Renal cortex interstitium (tissue), 15 donors: ENCODE measurements at places on chromosomes 4 and X. TPM values are rescaled to one million over a fixed set of nuclear protein-coding genes. Genes with fewer than 3 reads are reported as not detected.

TCEAL9 gene
- polyA plus RNA-seq: 199 TPM

IQSEC2 gene
- polyA plus RNA-seq: 21.1 TPM

PRICKLE3 gene
- polyA plus RNA-seq: 2.8 TPM

XAGE2 gene
- polyA plus RNA-seq: not detected

GAGE12F gene
- polyA plus RNA-seq: not detected

DIPK2B gene
- polyA plus RNA-seq: 8.3 TPM

GYPA gene
- polyA plus RNA-seq: 2.3 TPM

NEUROG2 gene
- not detected for polyA plus RNA-seq

RAB9B gene
- 2.3 TPM for polyA plus RNA-seq

- no peak for DNase-seq
Measured at GRCh38 chrX:45479835-45480422, 279.3 kb upstream of the DIPK2B start.

GRCh38 chr4:5992171-5992827, 25.9 kb downstream of the C4orf50 start:
- no peak for DNase-seq

DNA sequence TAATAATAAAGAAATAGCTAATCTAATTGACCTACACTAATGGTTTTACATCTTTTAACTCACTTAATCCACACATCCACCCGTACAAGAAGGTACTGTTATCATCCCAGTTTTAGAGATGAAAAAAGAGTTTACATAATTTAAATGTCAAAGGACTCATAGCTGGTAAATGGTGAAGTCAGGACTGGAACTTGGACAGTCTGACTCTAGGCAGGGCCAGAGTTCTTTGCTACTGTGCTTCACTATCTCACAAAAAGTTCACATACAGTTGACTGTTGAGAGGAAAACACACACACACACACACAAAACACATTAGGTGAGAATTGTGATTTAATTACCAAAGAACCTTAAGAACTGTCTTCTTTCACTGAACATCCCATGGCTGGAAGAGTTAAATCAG, 71.2 kb upstream of the PRSS48 start:
- no peak for DNase-seq

- no peak for DNase-seq
Measured at GRCh38 chrX:118780509-118780908, 43.1 kb upstream of the ZCCHC12 start.

- DNase-seq: no peak
Measured at GRCh38 chrX:153900831-153901752, 3.4 kb upstream of the AVPR2 start.

GRCh38 chrX:3143043-3143799, 102.0 kb downstream of the ARSF start:
- no peak for DNase-seq

- no peak for DNase-seq
Measured at GRCh38 chr4:71405791-71406190, 67.0 kb downstream of the SLC4A4 start.

- no peak for DNase-seq
Measured at GRCh38 chr4:52951016-52951415, 88.9 kb downstream of the RASL11B start.

DNA sequence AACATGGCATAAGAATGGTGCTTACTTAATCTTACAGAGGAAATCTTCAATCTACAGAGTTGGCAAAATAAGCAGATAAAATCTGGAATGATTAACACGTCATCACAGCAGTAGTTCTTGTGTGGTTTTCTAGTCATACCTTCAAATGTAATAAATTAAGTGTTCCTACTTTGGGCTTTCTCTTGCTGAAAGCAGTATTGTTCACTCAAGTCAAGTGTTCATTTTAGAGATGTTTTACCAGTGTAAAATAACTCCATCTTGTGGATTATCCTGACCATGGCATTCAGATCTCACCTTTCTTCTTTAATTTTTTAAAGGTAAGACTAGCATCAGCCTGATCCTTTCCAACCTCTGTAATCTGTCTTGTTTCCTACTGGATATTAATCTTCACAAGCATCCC, 72.9 kb downstream of the ADAMTS3 start:
- DNase-seq: no peak

DNA sequence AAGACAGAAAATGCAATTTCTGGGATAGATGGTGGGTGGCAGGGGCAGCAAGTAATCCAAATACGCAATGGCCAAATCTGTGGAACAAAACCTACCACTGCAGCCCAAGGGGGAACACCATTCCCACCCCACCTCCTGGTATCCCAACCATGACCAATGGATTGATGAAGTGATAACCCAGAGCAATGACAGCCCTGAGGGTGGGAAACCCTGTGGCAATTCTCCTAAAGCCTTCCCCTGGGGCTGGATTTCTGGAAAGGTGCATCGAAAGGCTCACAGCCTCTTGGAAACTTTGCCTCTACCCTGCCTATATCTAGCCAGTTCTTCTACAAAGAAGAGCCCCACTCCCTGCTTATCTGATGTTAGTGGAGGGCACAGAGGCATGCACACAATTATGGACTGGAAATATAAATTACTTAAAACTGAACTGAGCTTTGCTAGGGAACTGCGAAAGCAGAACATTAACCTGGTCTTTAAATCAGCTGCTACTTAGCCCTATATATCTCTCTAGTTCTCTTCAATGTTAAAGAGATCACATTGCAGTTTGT, 59.9 kb upstream of the TXK start:
- DNase-seq: no peak

DNA sequence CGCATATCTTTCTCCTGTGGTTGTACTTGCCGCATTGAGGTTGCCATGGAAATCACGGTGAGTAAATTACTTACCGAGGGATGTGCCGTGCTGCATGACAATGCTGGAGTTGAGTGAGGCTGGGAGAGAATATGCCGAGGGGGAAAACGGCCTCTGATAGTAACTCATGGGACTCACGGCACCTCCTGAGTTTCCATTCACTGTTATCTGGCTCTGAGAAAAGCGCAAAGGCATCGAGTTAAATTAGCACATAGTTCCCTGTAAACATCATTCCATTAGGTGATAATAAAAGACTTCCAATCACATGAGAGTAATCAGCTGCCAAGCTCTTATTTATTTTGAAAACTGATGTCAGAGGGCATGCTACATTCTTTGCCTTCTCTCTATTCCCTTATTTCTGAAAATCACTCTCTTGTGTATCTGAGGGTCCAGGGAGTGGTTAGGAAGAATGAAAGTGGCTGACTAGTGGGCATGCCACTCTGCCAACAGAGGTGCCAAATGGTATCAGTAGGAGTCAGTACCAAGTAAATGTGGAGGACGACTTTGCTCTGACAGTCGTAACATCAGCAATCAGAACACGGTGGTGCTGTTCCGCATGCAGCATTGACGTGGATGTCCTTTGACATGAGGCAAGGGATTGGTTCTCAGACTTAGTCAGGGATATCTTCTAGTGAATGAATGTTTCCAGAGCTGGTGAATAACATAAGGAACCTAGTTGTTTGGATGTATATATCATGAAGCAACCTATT, 126.9 kb upstream of the PDLIM3 start:
- no peak for DNase-seq

- no peak for DNase-seq
Measured at GRCh38 chr4:36399762-36400353, 118.4 kb downstream of the DTHD1 start.

DNA sequence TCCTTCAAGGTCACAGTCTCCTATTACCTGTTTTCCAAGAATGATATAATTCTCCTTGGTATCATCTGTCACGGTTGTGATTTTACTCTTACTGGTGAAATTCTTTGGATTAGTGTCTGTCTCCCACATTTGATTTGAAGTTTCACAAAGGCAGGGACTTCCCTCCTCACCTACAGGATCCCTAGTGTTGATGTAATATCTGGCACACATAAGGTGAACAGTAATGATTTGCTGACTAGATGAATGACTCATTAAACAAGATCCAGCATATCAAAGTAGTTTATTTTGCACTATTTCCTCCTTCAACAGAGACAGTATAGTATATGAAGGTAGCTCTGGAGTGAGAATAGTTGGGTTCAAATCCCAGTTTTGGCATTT, 135.3 kb upstream of the IL1RAPL2 start:
- DNase-seq: no peak

DNA sequence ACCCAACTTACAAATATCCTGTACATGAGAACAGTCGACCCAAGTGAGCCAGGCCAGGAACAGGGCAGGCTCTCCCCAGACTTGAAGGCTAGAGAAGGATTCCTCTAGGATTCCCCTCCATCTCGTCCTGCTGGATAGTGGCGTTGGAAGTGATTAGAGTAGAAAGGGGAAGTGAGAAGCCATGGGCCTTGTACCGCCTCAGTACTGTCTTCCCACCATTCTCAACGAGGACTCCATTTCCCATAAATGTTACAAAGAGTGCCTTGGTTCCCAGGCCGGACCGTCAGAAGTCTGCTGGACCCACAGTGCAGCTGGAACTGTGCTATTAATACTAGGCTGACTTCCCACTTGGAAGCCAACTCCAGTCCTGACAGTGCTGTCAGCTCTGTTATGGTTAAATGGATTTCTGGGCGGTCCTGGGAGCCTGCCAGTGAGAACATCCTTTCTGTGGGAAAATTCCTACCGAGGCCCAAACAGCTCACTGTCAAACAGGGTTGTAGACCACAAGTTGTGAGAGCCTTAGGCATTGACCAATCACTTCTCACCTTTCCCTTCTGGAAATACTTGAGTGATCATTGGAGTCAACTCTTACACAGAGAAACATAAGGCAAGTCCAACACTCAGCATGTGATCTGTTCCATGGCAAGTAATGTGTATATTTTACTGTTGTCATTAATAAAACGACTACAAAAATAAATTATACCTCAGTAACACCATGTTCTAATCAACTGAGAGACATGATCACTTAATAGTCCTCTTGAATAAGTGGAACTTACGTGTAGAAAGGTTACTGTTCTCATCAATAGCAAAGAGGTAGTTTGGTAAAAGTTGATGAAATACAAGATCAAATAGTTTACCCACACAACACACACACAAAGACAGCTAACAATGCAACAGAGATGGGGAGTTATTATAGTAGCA, 58.4 kb downstream of the AMELX start:
- no peak for DNase-seq

GRCh38 chrX:14095702-14096101, 66.0 kb upstream of the GEMIN8 start:
- DNase-seq: peak; percentile 22

GRCh38 chrX:49829016-49829415, at the start of gene PAGE4:
Gene PAGE4, plus strand, starts transcription at chrX:49829303. Its CDS starts 1,126 bp downstream, at chrX:49830429.
- no peak for DNase-seq

DNA sequence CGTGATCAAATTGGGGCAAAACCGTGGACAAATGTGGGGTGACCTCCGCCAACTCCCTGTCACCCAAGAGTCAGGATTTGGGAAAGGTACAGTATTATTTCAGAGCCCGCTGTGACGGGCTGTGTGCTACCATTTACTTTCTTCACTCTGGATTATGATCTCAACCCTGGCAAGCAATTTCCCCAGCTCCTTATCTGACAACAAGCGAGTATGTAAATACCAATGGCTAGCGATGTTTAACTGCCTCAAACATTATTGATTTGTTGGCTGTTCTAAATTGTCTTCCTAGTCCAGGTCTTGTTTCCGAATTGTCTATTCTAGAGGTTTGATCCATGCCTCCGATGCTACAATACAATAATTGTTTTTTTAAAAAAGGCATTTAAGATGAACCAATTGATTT, 17.7 kb upstream of the PITX2 start:
- no peak for DNase-seq

- peak; percentile 63 for DNase-seq
Measured at GRCh38 chr4:38804654-38805295, at the start of gene TLR1. Gene TLR1, minus strand, starts transcription at chr4:38804791. Its CDS starts 5,960 bp downstream, at chr4:38798831.

GRCh38 chr4:170414961-170415360, 325.2 kb upstream of the AADAT start:
- no peak for DNase-seq

DNA sequence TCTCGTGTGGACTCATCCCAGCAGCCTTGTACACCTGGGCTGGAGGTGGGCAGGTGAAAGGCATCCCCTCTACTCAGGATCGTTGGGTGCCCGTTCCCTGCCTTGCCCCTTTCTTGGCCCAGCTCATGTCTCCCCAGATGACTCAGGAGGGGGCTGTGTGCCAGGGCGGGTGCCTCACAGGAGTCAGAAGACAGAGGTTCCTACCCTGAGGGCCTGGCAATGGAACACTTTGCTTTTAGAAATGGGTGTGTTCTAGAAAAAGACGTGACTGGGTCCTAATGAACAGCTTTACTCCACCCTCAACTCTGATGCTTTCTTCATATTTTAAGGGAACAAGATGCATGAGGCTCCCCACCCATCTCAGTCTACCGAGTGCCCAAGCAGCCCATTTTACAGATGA, 22.5 kb upstream of the TRIM2 start:
- no peak for DNase-seq

DNA sequence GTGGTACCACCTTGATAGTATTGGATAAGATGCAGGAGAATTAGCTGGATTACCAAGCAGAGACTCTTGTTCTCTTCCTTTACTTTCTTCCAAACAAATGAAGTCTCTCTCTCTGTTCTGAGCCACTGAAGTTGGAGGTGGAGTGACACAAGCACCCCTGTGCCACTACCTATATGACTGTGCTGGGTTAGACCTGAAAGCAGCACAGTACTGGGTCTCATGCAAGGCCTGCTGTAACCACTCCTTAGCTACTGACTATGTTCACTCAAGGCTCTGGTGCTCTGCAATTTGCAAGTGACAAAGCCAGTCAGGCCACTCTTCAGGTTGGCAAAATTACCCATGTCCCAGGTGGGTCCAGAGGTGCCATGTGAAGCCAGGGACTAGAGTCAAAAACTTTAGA, 389.6 kb upstream of the MAOA start:
- no peak for DNase-seq

DNA sequence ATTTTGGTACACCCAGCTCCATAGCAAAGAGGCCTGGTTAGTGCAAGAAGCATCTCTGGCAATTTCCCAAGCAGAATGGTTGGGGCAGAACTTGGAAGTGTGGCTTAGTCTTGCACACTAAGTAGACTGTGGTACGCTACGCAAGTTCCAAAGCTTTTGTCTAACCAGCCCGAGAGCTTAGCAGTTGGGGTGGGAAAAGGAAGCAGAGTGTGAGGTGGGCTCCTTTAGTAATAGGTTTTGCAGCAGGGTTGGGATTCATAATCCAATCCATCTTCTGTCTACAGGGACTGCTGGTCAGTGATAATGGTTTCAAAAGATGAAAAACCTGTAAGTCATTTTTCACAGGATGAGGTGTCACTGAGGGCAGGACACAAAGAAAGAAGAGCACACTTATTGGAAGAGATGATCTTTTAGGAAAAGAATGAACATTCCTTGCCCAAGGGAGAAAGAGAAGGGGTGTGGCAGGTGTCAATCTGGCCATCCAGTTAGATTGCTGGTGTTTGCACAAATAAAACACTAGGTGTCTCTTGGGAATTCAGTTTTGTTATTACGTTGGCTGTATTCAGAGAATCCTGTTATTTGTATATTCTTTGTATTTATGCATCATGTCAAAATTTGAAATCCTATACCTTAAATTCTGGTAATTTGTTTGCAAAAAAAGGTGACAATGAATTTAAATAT, 244.3 kb downstream of the GPAT3 start:
- DNase-seq: no peak

DNA sequence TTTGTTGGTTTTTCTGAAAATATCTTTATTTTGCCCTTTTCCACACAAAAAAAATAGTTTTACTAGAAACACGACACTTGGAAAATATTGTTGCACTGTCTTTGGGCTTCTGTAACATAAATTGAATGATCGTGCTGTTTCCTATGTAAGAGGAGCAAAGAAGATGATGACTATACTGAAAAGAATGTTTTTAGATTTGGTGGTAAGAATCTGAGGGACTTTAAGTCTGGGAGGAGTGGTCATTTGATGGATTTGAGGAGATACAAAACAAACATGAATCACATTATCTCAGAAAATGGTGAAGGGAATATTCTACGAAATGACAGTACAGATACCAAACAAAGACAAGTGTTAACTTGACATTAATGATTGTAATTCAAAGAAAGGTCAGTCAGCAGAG, 328.8 kb downstream of the ADAM29 start:
- no peak for DNase-seq

GRCh38 chr4:152138451-152138850, 377.6 kb upstream of the GATB start:
- no peak for DNase-seq
